ENCODE measurements at places on chromosomes 6 and 20. TPM values are rescaled to one million over a fixed set of nuclear protein-coding genes. Genes with fewer than 3 reads are reported as not detected.

PHIP gene
- total RNA-seq, result 35.2 TPM

EFCAB8 gene
- 0.37 TPM for total RNA-seq

UBE2C gene
- total RNA-seq, result 142 TPM

HSD17B8 gene
- total RNA-seq, result 14.7 TPM

TRAPPC3L gene
- not detected for total RNA-seq

SLC22A23 gene
- not detected for total RNA-seq

ABHD16B gene
- total RNA-seq, result not detected

TFAP2A gene
- total RNA-seq, result 0.23 TPM

UNC5CL gene
- total RNA-seq, result 1.6 TPM

MAPK13 gene
- total RNA-seq, result 37.5 TPM

CDK5RAP1 gene
- total RNA-seq, result 40.7 TPM

WDR27 gene
- total RNA-seq, result 35.0 TPM

PRSS35 gene
- not detected for total RNA-seq

KIAA0408 gene
- total RNA-seq, result 18.5 TPM

FAM209B gene
- 1.8 TPM for total RNA-seq

- DNase-seq, result no peak
Observed at GRCh38 chr6:43901733-43902230, 131.8 kb downstream of the VEGFA start.

DNA sequence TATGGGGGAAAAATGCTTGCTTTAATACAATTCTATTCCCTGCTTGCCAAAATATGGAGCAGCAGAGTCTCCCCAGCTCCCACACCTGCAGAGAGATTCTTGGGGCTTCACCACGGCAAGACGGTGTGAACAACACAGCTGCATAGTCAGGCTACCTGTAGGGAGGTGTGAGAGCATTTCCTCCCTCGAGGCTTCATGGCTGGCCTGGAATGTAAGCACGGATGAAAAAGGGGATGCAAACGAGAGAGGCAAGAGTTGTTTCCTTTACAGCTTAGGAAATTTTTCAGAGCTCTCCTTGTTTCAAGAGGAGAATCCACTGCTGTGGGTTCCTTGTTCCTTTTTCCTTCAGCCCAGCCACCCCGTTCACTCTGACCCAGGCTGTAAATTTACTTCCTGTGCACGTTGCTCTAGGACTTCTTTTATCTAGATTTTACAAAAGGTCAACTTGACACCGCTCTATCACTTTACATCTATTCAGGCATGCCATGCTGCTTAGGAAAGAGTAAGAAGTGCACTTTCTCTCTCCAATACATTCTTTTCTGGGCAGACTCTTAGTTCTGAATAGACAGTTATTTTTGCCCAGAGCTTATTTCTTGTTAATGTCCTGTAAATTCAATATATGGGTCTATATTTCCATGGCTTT is 197.1 kb downstream of the KHDC1L start:
- DNase-seq, result no peak

GRCh38 chr6:79564636-79565035 is 27.4 kb upstream of the LCA5 start:
- DNase-seq, result no peak

DNA sequence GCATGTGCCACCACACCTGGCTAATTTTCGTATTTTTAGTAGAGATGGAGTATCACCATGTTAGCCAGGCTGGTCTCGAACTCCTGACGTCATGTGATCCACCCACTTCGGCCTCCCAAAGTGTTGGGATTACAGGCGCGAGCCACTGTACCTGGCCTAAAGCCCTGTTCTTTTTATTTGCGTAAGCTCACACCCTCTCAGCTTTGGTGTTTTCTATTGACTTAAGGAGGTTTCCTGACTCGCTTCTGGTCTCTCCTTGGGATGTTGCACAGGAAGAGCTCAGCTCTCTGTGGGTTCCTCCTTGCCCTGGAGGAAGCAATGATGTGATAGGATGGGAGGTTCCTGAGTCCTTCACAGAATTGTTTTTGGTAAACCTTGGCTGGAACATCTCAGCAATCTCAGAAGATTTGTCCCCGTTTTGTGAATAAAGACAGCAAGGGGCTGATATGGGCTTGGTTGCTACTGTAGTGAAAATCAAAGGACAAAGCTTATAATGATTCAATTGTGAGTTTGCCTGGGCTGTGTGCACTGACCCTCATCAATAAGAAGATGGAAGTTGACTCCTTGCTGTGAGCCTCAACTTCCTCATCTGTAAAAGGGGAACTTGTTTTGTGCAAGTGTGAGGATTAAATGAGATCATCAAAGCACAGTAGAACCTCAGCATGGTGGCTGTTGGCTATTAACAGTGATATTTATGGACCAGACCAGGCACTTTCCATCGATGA is 27.0 kb downstream of the TOX2 start:
- DNase-seq, result no peak

GRCh38 chr20:46028110-46028509 is 905 bp upstream of the SLC12A5 start:
- no peak for DNase-seq

GRCh38 chr6:152301021-152301764 is 336.0 kb downstream of the SYNE1 start:
- no peak for DNase-seq

DNA sequence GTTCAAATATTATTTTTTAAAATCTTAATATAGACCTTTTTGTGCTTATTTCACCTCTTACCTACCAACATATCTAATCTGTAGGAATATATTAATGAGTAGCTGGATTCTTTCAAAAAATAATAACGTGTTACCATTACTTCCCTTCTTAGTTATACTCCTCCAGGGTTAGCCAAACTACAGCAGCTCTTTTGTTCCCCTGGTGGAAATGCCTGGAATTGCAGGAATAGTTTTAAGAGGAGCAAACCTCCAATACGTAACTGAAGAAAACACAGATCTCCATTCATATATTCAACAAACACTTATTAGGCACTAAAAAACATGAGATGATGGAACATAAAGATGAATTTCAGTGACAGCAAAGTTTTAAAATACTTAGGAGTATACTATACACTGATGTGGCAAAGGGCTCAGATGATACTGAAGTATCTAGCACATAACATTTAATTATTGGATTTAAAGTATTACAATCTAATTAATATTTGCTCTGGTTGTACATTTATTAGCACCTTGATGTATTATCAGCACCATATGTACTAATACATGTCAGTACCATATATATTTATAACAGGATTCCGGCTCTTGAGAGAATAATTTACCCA is 78.3 kb downstream of the TBX18 start:
- DNase-seq, result no peak

DNA sequence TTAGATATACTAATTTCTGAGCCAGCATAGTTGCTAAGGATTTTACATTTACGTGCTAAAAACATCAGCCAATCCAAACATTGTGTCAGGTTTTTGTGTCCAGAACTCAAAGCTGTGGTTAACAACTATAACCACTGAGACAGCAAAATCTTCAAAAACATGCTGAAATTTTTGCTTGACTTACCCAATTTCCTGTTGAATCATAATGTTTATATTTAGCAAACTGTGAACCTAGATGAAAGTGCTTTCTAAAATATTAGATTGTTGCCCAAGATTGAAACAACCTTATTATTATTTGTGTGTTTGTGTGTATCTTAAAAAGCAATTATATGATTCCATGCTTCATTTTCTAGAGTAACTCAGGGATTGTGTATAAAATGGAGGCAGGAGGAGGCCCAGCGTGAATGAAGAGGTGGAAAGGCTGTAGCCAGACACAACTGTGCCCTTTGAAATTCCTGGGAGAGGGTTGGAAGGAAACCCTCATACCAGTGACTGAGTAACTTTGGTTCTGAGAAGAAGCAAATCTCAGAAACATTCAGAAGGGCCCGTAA is 48.0 kb downstream of the ARMC2 start:
- DNase-seq, result no peak

GRCh38 chr20:63900413-63900812 is 5.5 kb downstream of the DNAJC5 start:
- no peak for DNase-seq

GRCh38 chr6:161549977-161550655 is 276.3 kb upstream of the AGPAT4 start:
- no peak for DNase-seq

DNA sequence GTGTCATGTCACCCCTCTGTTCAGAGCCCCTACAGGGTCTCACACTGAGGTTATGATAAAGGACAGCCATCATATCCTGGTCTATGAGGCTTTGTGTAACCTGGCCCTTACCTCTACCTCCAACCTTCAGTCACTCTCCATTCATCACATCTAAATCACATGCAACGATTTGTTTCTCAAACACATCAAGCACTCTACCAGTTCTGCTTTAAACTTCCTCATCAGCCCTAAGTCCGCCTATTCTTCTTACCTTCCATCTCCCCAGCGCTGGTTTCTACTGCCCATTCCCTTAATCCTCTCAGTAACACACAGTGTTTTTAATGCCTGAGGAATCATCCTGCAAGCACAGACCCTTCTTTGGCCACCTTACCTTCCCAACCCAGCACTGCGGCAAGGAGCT is 17.9 kb upstream of the BACH2 start:
- no peak for DNase-seq

DNA sequence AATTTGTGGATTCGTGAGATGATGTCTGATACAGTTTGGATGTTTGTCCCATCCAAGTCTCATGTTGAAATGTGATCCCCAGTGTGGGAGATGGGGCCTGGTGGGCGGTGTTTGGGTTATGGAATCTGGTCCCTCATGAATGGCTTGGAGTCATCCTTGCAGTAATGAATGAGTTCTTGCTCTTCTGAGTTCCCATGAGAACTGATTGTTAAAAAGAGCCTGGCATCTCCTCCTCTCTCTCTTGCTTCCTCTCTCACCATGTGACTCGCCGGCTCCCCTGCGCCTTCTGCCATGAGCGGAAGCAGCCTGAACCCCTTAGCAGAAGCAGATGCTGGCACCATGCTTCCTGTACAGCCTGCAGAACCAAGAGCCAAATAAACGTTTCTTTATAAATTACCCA is 30.5 kb upstream of the RPP40 start:
- DNase-seq, result no peak

- no peak for DNase-seq
Observed at GRCh38 chr6:157393669-157394327, 12.8 kb downstream of the ZDHHC14 start.

DNA sequence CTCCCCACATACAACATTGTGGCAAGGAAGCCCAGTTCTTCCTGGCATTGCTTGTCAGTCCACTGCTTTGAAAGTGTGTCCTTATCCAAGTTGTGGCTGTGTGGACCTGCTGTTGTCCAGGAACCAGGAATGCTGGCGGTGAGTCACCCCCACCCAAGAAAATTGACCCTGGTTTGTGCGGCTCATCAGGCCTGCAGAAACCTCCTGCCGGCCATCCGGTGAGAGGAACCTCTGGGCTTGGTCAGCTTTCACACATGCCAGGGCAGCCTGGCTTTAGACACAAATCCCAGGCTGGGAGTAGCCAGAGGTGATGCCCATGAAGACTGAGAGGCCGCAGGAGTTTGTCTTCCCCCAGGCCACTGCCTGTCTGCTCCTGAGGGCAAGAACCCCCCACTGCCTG is 223.6 kb downstream of the TTLL2 start:
- no peak for DNase-seq

DNA sequence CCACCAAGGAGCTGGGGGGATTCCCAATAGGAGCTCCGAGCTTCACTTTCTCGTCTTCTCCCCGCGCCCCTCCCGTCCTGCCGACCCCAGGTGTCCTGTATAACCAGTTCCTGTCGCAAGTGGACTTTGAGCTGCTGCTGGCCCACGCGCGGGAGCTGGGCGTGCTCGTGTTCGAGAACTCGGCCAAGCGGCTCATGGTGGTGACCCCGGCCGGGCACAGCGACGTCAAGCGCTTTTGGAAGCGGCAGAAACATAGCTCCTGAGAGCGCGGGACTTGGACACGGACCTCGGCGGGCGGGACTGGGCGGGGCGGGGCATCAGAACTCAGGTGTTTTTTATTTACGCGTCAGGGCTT is 340 bp upstream of the VARS2 start:
- DNase-seq, result no peak

GRCh38 chr20:38412877-38413577 is 22.1 kb downstream of the SNHG17 start:
- DNase-seq, result no peak

DNA sequence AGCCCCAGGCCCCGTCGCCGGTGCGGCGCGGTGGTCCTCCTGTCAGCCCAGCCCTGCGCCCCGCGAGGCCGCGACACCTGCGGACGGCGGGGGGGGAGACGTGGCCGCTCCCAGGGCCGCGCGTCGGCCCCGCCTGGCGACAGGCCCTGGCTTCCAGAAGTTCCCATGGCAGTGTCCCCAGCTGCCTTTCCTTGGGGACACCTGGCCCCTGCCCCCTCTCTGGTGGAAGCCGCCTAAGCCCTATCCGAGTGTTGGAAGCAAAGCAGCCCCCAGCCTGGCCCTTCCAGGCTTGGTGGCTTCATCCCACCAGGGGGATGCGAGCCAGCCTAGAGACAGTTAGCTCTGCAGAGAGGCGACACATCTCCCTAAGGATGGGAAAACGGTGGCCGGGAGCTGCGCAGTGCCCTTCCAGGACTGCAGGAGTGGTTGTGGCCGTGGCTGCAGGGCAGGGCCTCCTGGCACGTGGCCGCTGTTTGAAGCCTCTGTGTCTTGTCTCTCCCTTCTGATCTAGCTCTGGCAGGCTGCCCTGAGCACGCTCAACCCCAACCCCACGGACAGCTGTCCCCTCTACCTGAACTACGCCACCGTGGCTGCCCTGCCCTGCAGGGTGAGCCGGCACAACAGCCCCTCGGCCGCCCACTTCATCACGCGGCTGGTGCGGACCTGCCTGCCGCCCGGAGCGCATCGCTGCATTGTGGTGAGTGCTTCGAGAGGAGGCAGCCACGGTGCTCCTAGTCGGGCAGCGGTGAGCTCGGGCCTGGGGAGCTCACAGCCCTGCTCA is 816 bp downstream of the NPEPL1 start:
- DNase-seq, result no peak

GRCh38 chr20:35883778-35884540 is 70.3 kb downstream of the SCAND1 start:
- DNase-seq, result peak; percentile 34

DNA sequence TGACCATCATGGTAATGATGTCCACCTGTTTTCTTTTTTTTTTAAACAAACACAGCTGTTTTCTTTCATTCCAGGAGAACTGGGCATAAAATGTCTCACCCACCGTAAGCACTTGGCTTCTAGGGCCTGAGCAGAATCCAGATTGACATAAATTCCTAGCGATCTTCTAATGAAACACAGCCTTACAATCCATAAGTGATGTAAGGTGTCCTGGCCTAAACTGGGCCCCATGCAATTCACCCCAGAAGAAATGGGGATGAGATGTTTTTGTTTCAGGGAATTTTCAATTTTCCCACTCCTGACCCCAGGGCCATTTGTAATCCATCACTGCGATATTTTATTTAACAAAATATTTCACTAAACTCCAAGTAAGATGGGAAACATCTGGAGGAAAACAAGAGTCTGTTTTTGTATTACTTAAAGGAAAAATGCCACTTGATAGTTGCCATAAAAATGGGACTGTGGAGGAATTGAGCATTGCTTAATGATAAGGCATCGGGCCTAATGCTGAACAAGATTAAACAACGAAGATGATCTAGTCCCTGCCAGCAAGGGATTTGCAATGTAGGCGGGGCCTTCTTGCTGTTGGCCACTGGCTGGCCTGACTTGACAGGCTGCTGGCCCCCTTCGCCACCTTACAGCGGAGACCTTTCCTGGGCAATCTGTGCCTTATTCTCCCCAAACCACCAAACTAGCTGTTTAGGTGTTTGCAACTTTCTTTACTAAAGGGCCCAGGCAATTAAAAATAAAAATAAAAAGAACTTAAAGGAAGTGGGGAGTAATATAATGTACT is 183.7 kb downstream of the CD109 start:
- no peak for DNase-seq

Measured in activated T-helper 2 cell treated with anti-CD3 and anti-CD28 coated beads, Interferon-gamma antibody, Interleukin-2, Interleukin-4, amounts not matched to agents 10 μg/mL and 5 μg/mL and 100 μg/mL, durations not matched to agents 14 hours and 24 hours and 36 hours (primary cell).